Neural progenitor cell (in vitro differentiated cells): ENCODE measurements at places on chromosomes 1 and 21. TPM values are rescaled to one million over a fixed set of nuclear protein-coding genes. Genes with fewer than 3 reads are reported as not detected.

The PLA2G5 gene
- not detected in 2 replicates for total RNA-seq

The SSX2IP gene
- 28.2 and 54.1 TPM in 2 replicates for total RNA-seq

DNA sequence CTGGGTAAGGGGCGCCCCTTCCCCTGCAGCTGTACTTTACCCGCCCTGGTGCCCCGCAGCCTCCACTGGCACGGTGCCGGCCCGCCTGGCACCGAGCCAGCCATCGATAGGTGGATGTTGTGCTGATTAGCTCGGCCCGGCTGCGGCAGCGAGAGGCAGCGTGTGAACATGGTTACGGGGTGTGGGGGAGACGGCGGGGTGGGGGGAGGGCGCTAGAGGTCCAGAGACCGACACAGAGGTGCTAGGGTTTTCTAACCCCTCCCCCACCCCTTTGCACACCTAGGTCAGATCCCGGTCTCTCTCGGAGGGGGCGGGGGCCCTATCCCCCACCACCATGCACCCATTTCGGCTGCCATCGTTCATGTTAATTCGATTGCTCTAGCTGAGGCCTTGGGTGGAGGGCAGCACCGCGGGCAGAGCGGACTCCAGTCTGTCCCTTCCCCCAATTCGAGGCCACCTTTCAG is 6.7 kb downstream of the EFNA4 start:
- DNase-seq = no peak

DNA sequence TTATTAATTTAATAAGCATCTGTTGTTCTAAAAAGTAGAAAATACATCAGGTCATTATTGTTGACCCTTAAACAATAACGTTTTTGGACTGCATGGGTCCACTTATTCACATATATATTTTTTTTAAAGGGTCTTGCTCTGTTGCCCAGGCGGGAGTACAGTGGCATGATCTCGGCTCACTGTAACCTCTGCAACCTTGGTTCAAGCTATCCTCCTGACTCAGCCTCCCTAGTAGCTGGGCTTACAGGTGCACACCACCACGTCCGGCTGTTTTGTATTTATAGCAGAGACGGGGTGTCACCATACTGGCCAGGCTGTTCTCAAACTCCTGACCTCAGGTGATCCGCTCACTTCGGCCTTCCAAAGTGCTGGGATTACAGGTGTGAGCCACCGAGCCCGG is 53.0 kb downstream of the DAP3 start:
- no peak for DNase-seq

- no peak for DNase-seq
Measured at GRCh38 chr1:90838720-90839119, 121.6 kb upstream of the BARHL2 start.
